ENCODE measurements at places on chromosomes 5 and 9.

GRCh38 chr5:124906339-124907097, 160.1 kb upstream of the ZNF608 start:
- peak; percentile 46 for DNase-seq

- no peak for DNase-seq
Observed at GRCh38 chr9:18319918-18320445, 154.0 kb upstream of the ADAMTSL1 start.

DNA sequence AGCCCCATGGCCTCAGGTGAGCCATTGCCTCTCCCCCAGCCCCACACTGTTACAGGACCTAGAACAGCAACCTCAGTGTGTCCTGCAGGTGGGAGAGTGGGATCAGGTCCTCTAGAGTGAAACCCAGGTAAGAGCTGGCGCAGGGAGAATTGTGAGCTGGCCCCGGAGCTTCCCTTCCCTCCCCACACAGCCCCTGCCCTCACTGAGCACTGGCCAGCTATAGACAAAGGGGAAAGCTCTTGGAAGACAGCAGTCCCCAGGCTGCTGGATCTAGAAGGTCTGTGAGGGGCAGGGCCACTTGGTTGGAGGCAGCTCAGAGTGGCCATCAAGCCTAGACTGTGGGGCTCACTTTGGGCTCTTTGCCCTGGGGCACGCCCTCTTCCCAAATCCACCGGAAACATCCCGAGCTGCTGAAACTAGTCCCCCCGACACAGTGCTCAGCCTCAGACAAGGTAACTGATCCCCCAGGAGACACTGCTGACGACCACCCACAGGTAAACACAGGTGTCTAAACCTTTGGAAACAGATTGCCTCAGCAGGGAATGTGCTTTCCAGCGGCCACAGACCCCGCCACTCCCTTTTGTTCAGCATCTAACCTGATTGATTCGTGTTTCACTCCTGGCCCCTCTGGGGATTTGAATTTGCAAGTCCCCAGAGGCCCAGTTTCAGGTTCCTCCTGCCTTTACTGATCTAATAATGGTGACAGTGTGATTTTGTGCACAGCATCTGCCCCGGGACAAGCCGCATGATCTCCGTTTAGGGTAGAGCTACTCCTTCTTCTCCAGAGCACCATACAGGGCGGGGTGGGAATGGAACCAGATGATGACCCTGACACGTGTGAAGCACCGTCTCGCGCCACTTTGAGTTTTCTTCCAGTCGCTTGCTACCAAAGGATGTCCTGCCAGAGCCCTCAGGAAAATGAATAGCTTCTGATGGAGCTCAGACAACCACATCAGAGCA, 42.2 kb upstream of the ADAMTS2 start:
- DNase-seq: no peak

- DNase-seq: no peak
Observed at GRCh38 chr9:78273761-78274160, 23.2 kb upstream of the PSAT1 start.

DNA sequence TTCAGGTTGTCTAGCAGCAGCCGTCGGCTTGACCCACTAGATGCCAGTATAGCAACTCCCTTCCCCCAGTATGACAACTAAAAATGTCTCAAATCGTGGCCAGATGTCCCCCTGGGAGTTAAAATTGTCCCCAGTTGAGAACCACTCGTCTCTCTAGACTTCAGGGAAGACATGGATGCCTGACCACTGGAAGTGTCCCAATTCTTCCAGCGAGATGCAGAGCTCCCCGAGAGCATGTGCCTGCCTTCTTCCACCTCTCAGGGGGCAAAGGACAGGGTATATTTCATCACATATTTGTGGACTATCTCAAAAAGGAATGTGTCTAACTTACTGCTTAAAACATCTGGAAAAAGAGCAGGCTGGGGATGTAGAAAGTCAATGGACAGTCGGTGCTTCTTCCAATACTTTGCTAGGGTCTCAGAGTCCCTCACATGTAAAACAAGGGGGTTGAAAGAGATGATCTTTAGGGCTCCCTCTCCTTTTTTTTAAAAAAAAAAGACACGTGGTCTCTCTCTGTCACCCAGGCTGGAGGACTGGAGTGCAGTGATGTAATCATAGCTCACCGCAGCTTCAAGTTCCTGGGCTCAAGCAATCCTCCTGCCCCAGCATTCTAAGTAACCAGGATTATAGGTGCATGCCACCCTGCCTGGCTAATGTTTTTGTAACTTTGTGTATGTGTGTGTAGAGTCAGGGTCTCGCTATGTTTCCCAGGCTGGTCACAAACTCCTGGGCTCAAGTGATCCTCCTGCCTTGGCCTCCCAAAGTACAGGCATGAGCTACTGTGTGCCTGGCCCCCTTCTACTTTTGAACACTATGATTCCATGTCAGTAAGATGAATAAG, 190.6 kb downstream of the DAB2IP start:
- no peak for DNase-seq

DNA sequence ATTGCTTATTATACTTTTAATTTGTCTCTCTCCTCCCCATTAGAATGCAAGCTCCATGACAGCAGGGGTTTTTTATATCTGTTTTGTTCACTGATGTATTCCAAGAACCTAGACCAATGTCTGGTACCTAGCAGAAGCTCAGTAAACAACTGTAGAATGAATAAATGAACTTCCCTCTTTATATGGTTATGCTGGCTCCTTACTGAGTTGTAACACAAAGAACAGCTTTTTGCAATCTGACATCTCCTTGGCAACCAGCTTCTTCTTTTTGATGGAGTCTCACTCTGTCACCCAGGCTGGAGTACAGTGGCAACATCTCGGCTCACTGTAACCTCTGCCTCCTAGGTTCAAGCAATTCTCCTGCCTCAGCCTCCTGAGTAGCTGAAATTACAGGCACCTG, 13.6 kb downstream of the TRMO start:
- no peak for DNase-seq

GRCh38 chr5:58314356-58315210, 145.3 kb downstream of the PLK2 start:
- no peak for DNase-seq

- no peak for DNase-seq
Observed at GRCh38 chr9:18457510-18457909, 16.4 kb upstream of the ADAMTSL1 start.

DNA sequence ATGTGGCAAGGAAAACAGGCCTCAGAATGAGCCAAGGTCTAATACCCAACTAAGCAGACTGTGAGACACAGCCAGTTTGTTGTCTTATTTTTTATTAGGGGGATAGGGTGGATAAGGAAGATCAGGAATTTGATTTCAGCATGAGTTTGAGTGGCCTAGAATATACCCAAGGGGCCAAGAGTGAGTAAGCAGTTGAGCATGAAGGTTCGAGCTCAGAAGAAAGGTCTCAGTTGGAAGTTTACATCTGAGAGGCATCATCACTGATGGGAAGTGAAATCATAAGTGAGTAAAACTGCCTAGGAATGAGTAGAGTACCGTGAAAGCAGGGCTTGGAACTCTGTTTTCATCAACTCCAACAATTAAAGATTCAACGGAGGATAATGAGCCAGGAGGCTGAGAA, 12.6 kb downstream of the PSMD5 start:
- no peak for DNase-seq

GRCh38 chr5:122350496-122350895, 38.5 kb downstream of the SNCAIP start:
- DNase-seq: no peak

GRCh38 chr5:77630114-77630680, 8.3 kb downstream of the OTP start:
- no peak for DNase-seq

GRCh38 chr5:125961150-125961549, 462.1 kb upstream of the GRAMD2B start:
- no peak for DNase-seq

GRCh38 chr5:15796557-15796956, 296.6 kb downstream of the FBXL7 start:
- DNase-seq: no peak

DNA sequence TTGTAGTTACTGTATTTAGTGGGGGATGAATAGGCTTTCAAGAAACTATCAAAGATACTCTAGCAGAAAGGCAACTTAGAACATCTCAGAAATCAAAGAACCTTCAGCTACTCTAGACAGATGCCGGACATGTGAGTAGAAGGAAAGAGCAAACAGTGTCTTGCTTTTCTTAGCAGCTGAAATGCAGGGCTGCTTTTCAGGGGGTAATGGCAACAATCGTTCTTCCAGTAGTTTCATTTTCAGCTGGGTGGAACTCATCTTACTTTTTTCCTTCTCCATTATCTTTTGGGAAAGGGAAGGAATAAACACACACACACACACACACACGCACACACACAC, 281.6 kb downstream of the CRB2 start:
- peak; percentile 53 for DNase-seq

GRCh38 chr9:8366161-8366926, 566.8 kb upstream of the DMAC1 start:
- DNase-seq: no peak

DNA sequence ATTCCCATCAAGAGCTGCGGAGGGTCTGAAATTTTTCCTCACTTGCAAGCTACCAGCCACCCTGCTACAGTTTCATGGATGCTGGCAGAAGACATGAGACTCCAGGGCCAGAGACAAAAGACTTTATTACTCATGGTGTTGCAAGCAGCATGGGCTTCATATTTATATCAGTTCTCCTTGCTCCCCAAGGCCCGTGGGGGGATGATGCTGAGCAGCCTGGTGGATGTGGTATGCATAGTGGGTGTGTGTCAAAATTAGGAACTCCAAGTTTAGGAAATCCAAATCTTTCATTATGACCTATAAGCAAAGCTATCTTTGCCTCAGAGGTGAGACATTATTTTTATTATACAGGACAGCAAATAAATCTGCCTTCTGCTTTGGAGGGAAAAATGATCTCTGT, 105.7 kb upstream of the ALDH1B1 start:
- no peak for DNase-seq

- DNase-seq: no peak
Observed at GRCh38 chr9:26856413-26857032, 36.1 kb downstream of the CAAP1 start.

DNA sequence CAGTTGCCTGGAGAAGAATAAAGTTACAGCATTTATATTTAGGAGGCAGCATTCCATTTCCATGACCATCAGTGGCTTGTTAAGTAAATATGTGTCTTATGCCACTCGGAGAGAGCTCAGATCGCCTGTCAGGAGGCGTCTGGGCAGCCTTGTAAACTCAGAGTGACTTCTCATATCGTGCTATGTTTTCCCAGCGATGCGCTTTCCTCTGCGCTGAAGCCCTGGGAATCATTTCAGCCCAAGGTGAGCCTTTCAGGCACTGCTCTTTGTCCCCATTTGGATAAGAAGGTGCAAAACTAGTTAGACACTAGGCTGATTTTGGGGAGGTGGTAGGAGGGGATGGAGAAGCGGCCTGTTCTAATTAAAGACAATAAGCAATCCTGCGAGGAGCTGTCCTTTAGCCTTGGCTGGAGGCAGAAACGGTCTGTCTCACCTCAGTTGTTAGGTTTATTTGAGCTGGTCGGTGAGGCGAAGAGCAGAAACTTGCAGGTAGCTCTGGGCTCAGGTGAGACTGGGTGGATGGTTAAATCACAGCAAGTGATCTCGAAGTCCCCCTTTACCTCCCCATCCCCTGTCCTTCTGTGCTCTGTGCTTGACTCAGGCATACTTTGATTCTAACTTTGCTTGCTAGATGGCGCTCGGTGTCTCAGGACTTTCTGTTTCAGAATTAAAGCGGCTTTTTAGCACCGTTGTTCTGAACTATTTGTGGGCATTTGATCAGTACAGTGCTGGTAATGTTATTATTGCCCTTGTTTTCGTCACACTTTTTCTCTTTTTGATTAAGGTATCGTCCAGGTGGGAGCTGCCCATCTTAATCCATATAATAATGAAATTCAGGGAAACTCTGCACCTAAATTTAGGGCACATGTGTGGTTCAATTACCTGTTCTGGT, 24.6 kb downstream of the NR2F1 start:
- no peak for DNase-seq

- DNase-seq: no peak
Observed at GRCh38 chr5:75552764-75553163, 41.1 kb downstream of the POLK start.

- no peak for DNase-seq
Observed at GRCh38 chr5:91955610-91956009, 572.5 kb upstream of the ARRDC3 start.

DNA sequence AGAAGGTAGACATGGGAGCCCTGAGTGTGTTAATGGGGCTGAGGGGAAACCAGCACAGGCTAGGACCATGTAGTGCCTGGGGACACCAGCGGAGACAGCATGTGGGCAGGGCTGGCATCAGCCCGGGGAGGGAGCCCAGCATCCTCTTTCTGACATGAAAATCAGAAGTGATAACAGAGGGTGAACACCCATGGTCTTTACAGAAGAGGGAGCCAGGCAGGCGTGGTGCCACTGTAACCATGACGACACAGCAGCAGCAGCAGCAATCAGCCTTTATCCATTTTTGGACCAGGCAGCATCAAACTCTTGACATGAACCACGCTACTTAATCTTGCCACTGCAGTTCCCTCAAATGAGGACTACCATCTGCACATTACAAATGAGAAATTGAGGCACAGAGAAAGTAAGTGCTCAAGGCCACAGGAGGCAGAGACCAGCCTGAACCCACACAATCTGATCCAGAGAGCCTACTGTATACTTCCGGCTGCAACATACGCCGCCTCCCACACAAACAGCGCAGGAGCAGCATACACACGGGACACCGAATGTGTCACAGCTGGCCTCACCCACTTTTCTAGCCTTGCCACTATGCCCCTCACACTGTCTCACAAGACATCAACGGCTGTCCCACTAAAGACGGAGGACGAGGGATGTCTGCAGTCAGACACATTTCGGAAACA, 23.8 kb downstream of the CAMSAP1 start:
- no peak for DNase-seq

DNA sequence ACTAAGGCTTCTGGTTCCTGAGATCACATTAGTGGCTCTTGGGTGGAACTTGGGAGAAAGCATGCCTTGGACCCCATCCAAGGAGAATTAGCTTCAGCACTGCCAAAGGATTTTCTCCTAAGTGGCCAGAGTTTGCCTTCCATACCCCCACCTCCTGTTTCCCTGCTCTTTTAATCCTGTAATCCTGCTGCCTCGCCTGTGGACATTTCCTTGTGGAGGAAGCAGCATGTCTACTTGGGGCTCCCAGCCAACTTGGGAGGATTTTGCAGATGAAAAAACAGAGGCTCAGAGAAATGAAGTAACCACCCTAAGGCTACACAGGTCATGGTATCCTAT, 1.6 kb downstream of the ARSI start:
- no peak for DNase-seq

DNA sequence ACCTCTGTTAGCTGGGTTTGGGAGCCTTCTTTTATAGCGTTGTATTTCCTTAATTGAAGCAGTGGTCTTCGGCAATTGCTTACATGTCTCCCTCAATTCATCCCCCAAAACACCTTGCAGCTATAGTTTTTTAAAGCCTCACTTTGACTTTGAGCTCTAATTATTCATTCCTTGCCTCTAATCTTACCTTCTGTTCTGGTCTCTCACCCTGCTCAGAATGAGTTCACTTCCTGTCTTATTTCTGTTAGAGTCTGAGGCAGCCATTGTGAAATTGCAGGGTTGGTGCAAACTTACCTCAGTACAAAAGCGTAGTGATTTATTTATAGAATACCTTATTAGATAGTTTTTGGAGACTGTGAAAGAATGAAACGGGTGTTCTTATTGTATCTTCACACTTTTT, 35.0 kb downstream of the AOPEP start:
- DNase-seq: no peak
